ENCODE measurements at places on chromosomes 13 and 19.

DNA sequence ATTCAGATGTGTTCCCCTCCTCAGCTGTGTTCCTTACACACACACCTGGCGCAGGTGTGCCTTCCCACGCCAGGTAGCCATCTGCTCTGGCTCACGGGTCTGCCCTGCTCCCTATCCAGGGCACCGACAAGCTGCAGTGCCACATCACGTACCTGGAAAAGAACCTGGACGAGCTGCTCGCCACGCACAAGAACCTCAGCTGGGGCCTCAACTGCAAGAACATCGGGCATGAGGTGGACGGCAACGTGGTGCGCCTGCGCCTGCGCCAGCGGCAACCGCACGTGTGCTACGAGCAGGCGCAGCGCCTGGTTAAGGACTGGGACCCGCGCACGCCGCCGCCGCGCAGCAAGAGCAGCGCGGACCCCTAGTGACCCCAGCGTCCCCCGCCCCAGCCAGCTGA is 26.5 kb upstream of the CASP14 start:
- no peak overlapping the region for H3K27ac ChIP-seq
- no peaks in the 10 kb centered on the region for H3K36me3 ChIP-seq
- H3K27me3 ChIP-seq, result peaks cover 8% of the 10 kb centered on the region
- H3K4me1 ChIP-seq, result no peaks in the 10 kb centered on the region
- no peak overlapping the region for H3K4me3 ChIP-seq

- no peaks in the 10 kb centered on the region for H3K27me3 ChIP-seq
- peaks cover 12% of the 10 kb centered on the region for H3K4me1 ChIP-seq
- no peak for DNase-seq
- H3K36me3 ChIP-seq, result no peaks in the 10 kb centered on the region
- no peak overlapping the region for H3K4me3 ChIP-seq
These were observed 12.3 kb upstream of the HSPH1 start for GRCh38 chr13:31174018-31174417.

DNA sequence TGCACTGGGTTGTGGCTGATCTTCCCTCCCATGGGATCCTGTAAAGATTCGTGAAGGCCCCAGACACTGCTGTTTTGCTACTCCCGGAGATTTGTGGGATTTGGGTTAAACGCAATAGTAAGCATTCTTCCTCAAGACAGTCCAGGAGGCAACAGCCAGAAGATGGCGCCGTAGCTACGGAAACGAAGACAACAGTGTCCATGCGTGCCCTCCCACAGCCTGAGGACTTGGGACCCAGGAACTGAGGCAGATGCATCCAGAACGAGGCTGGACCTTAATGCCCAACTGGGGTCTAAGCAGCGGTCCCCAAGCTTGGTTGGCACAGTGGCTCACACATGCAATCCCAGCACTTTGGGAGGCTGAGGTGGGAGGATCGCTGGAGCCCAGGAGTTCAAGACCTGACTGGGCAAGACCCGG is 57.6 kb upstream of the ZNF507 start:
- no peak overlapping the region for H3K4me3 ChIP-seq
- peak; percentile 41 for DNase-seq
- H3K27me3 ChIP-seq, result no peaks in the 10 kb centered on the region

- no peaks in the 10 kb centered on the region for H3K27me3 ChIP-seq
- no peak for DNase-seq
- no peak overlapping the region for H3K4me3 ChIP-seq
- H3K36me3 ChIP-seq, result no peaks in the 10 kb centered on the region
- no peaks in the 10 kb centered on the region for H3K4me1 ChIP-seq
These were observed 117.1 kb upstream of the USP29 start for GRCh38 chr19:57002710-57003109.

DNA sequence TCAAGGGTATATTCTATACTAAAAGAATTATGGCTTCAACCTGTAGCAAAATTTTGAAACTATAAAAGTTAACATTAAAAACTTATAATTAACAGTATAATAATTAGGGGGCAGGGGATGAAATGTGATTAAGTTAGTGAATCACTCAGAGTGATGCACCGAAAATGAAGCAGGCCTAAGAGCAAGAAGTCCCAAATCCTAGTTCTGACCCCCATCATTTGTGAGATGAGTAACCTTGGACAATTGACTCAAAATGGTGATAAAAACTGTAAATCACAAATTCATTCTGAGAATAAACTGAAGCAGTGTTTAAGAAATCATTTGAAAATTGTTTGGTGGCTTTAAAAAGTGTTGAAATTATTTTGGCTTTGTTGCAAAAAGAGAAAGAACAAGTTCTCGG is 56.8 kb downstream of the KLF12 start:
- H3K27ac ChIP-seq, result no peak overlapping the region
- no peak overlapping the region for H3K4me3 ChIP-seq
- DNase-seq, result no peak
- peaks cover 32% of the 10 kb centered on the region for H3K36me3 ChIP-seq
- peaks cover 45% of the 10 kb centered on the region for H3K4me1 ChIP-seq

- no peak overlapping the region for H3K4me3 ChIP-seq
- no peak for DNase-seq
- no peak overlapping the region for H3K27ac ChIP-seq
- H3K27me3 ChIP-seq, result no peaks in the 10 kb centered on the region
- H3K4me1 ChIP-seq, result peaks cover 81% of the 10 kb centered on the region
These were observed 10.5 kb downstream of the PLEKHF1 start for GRCh38 chr19:29675650-29676186.

DNA sequence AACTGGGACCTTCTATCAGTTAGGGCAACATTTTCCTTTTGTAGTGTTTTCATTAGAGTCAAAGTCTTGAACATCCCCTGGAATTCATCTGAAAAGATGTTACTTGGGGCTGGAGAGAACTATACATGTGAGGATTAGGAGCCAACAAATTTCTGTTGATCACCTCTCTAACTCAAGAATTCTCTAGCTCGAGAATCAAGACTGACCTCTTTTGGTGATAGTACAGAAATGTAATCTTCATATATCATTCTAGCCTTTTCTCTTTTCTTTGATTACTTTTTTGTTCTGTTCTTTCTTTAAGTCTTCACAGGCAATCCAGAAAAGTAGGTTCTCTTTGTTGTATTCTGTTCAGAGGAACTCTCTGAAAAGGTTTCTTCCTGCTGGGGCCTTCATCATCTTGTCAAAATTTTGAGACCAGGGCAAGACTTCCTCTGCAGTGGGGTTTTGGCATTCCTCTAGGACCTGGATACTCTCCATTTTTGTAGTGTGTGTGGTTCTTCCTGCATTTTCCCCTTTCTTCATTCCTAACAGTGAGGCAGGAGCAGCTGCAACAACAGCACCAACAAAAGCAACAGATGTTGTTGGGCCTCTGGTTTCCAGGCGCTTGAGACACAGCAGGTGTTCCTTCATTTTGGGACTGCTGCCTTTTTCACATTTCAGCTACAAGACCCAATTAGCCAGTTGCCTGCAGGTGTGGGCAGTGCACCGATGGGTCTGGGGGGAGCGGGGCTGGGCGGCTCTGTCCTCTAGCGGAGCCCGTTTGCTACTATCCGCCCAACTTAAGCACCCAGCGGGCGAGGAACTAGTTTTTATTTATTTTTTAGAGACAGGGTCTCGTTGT is 26.2 kb downstream of the ELF1 start:
- peaks cover 41% of the 10 kb centered on the region for H3K36me3 ChIP-seq
- H3K4me3 ChIP-seq, result no peak overlapping the region
- H3K27ac ChIP-seq, result peak overlapping the region; percentile 37
- H3K27me3 ChIP-seq, result no peaks in the 10 kb centered on the region
- no peak for DNase-seq

DNA sequence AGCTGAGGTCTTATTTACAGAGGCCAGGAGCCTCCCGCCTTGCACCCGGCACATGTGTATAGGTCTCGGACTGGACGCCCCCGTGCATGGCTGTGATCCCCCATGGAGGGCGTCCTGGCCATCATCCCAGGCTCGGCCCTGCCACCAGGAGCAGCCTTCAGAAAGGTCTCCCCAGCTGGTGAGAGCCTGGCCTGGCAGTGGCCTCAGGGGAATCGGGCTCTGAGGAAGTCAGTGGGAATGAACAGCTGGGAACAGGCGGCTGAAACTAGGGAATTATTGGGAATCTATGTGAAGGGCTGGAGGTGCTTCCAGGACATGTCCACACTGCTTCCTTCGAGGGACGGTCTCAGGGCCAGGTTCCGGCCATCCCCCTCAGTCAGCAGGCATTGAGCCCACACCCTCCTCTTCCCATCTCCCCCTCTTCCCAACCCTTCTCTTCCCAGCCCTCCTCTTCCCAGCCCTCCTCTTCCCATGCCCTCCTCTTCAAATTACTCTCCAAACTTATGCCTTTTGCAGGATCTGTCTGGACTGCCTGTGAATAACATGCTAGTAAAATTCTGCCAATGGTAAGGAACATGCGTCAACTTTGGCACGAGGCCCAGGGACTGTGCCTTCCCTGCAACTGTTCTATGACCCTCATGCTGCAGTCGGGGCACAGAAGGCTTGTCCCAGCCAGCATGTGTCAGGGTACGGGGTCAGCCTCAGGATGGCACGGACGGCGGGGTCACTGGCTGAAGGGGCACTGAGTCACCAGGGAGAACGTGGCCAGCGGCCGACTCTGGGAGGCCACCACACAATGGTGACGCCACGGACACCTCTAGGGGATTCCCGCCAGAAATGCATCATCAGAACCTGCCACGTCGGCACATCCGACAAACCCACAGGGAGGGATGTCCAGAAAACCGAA is 24.2 kb upstream of the C13orf46 start:
- no peaks in the 10 kb centered on the region for H3K4me1 ChIP-seq
- peaks cover 44% of the 10 kb centered on the region for H3K36me3 ChIP-seq
- H3K27ac ChIP-seq, result peak overlapping the region; percentile 72
- DNase-seq, result no peak

GRCh38 chr13:35926859-35927530 is 204.2 kb downstream of the DCLK1 start:
- H3K4me1 ChIP-seq, result no peaks in the 10 kb centered on the region
- H3K27ac ChIP-seq, result no peak overlapping the region
- no peak overlapping the region for H3K4me3 ChIP-seq
- H3K36me3 ChIP-seq, result no peaks in the 10 kb centered on the region
- no peaks in the 10 kb centered on the region for H3K27me3 ChIP-seq

GRCh38 chr19:35223862-35224505 is 4.6 kb downstream of the FAM187B start:
- DNase-seq, result no peak
- peaks cover 9% of the 10 kb centered on the region for H3K27me3 ChIP-seq
- H3K4me1 ChIP-seq, result peaks cover 38% of the 10 kb centered on the region
- H3K36me3 ChIP-seq, result peaks cover 3% of the 10 kb centered on the region
- H3K4me3 ChIP-seq, result no peak overlapping the region

- no peak for DNase-seq
- H3K4me3 ChIP-seq, result no peak overlapping the region
- H3K27ac ChIP-seq, result no peak overlapping the region
- no peaks in the 10 kb centered on the region for H3K27me3 ChIP-seq
These were observed 338.7 kb downstream of the IRS2 start for GRCh38 chr13:109447667-109448066.

DNA sequence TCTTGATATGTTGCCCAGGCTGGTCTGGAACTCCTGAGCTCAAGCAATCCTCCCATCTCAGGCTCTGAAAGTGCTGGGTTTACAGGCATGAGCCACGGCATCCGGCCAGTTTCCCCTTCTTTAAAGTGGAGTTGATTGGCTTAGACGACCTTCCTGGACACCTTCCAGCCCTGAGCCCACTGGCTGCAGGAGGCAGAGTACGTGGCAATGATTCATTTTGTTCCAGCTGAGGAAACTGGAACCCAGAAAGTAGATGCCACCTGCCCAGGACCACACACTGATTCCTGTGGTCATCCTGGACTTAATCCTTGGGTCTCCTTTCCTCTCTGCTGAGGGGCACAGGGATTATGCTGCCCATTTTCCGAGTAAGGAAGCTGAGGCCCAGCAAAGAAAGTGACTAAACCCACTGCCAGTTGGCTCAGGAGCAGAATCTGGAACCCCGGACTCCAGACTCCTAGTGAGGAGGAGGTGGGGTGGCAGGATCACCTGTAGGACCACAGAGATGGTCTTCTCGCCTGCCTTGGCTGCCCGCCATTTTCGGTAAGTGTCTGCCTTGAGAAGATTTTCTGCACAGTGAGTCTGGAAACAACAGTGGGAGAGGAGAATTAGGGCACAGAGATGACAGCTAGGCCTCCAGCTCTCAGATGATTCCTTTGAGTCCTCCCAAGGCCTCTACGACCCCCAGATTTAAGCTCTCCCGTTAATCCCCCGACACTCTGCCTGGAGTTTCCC is 737 bp downstream of the XRCC1 start:
- peaks cover 45% of the 10 kb centered on the region for H3K4me1 ChIP-seq
- peaks cover 14% of the 10 kb centered on the region for H3K36me3 ChIP-seq
- no peak for DNase-seq
- H3K4me3 ChIP-seq, result peak overlapping the region; percentile 97
- peaks cover 19% of the 10 kb centered on the region for H3K27me3 ChIP-seq

GRCh38 chr13:80945328-80945727 is 604.4 kb upstream of the SPRY2 start:
- H3K4me1 ChIP-seq, result no peaks in the 10 kb centered on the region
- no peaks in the 10 kb centered on the region for H3K27me3 ChIP-seq
- H3K36me3 ChIP-seq, result no peaks in the 10 kb centered on the region
- no peak overlapping the region for H3K4me3 ChIP-seq

DNA sequence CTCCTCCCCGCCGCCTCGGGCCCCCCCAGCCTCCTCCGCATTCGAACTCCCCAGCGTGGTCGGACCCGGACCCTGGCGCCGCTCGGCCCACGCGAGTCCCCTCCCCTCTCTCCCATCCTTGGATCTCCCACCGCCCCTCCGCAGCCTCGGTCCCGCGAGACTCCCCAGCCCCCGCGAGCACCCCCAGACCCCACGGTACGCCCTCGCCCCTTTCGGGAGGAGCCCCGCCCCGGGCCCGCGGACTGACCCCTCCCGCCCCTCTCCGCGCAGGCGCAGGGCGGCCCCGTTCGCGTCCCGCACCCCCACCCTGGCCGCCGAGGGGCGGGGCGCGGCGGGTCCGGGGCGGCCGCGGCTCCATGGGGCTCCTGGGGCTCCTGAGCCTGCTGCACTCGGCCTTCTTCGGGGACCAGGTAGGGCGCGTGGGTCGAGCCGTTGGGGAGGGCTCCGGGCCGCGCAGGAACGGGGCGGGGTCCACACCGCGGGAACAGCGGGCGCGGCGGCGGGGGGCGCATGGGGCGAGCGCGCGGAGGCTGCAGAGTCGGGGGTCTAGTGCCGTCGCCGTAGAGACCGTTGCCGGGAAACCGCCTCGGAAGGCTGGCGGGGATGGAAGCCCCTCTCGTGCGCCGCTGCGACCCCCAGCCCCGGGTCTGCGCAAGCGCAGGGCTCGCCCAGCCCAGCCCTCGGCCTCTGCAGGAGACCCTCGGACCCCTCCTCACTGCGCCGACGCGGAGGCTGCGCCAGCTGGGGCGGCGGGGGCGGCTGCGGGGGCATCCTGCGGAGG is 3.8 kb upstream of the APC2 start:
- H3K4me3 ChIP-seq, result no peak overlapping the region
- H3K27ac ChIP-seq, result no peak overlapping the region
- H3K27me3 ChIP-seq, result peaks cover 65% of the 10 kb centered on the region
- peaks cover 42% of the 10 kb centered on the region for H3K4me1 ChIP-seq
- no peak for DNase-seq
- H3K36me3 ChIP-seq, result peaks cover 17% of the 10 kb centered on the region
